Heart right ventricle (tissue), 16 donors: ENCODE measurements at places on chromosomes 2 and 18. TPM values are rescaled to one million over a fixed set of nuclear protein-coding genes. Genes with fewer than 3 reads are reported as not detected.

Gene TNFAIP6
- 1.4 TPM for total RNA-seq

Gene SEH1L
- total RNA-seq, result 18.6 TPM

Gene ANKRD30BL
- not detected for total RNA-seq

Gene GNAL
- total RNA-seq, result 2.1 TPM

Gene PSTPIP2
- total RNA-seq, result 0.62 TPM

Gene CERKL
- not detected for total RNA-seq

Gene CELF4
- 0.32 TPM for total RNA-seq

Gene CYP27C1
- 0.15 TPM for total RNA-seq

Gene NAT8
- total RNA-seq, result not detected

DNA sequence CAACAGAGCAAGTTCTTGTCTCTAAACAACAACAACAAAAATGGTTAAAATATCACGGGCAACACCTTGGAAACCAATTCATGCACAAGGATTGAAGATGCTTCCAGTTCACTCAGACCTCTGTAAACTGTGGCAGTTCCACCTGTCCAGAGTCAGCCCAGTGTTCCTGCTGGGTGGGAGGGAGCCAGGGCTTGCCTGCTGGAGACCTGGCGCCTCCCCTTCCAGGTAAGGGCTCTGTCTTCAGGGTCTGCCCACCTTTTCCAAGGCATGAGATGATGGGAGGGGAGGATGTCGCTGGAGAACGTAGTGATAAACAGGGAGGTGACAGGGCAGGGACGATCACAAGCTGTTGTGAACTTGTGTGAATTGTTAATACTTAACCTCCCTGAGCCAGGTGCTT lies 9.8 kb upstream of the GPC1 start:
- DNase-seq, result no peak

DNA sequence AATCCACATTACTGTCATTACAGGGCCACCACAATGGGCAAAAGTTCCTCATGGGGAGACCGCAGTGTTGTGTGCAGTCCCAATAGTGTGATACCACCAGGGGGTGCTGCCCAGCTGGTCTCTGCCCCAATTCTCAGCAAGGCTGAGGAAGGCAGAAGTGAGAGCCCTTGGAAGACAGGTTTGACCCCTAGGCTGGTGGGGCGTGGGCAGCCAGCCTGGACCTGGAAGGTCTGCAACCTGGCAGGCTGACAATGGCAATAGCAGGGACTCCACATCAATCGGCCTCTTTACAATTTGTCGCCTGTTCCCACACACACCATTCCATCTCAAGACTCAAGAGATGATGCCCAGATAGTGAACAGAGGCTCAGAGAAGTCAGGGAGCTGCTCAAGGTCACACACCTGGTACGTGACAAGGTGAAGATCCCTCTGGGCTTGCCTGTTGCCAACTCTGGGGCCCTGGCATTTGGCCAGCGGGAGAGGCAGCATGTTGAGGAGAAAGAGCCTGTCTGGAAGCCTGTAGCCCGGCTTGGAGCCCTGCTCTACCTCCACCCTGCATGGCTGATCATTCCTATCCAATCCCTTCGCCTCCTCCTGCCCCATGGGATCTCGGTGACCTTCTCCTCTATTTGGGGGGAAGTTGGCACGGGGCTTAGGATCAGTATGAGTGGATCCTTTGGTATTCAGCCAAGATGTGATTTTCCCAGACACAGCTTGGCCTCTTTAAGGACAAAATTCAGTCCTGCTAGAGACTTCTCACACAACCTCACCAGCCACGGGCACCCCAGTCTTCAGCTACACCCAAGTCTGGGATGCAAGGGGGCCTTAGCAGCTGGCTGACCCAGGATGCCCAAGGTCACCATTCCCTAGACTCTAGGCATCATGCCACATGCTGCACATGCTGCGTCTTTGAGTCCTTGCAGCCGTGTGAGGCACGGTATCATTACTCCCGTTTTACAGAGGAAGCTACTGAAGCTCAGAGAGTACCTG lies 2.9 kb upstream of the ATOH8 start:
- peak; percentile 74 for DNase-seq

- no peak for DNase-seq
Measured at GRCh38 chr2:231201475-231201814, 3.0 kb downstream of the ARMC9 start.

DNA sequence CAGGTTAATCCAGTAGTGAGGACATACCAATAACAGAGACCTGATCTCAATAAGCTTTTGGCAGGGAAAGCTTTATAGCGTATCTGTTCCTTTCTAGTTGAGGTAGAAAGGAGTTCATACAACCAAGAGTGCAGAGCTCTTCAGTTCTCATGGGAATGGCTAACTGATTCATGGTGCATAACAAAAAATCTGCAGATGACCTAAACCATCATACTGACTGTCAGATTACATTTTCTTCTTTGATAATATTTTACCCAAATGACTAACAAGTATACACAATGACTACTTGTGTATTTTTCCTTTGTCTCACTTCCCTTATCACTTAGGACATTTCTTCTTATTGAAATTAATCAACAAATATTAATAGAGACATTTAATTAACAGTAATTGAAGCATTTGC lies 140.0 kb upstream of the SERTAD2 start:
- no peak for DNase-seq

GRCh38 chr18:70029163-70029562 lies 81.5 kb upstream of the CD226 start:
- no peak for DNase-seq

GRCh38 chr2:105294844-105295481 lies 34.6 kb downstream of the TGFBRAP1 start:
- DNase-seq, result peak; percentile 18

DNA sequence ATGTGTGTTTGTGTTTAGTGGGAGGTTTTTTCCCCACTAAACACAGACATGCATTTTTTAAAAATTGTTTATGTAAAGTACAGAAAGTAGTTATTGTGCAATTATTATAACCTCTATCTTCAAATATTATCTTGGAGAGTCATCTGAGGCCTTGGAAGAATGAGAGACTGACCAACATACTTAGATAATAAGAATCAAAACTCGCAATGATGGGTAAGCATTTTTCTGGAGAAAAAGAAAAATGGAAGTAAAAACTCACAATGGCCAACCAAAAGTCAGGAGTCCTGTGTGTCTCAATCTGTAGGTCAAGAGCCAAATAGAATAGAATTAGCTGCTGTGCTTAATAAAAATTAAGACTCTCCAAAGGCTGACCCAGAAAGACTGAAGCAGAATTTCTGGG lies 43.0 kb downstream of the MEMO1 start:
- no peak for DNase-seq

- DNase-seq, result peak; percentile 18
Measured at GRCh38 chr18:54284981-54285785, 15.9 kb downstream of the POLI start.

DNA sequence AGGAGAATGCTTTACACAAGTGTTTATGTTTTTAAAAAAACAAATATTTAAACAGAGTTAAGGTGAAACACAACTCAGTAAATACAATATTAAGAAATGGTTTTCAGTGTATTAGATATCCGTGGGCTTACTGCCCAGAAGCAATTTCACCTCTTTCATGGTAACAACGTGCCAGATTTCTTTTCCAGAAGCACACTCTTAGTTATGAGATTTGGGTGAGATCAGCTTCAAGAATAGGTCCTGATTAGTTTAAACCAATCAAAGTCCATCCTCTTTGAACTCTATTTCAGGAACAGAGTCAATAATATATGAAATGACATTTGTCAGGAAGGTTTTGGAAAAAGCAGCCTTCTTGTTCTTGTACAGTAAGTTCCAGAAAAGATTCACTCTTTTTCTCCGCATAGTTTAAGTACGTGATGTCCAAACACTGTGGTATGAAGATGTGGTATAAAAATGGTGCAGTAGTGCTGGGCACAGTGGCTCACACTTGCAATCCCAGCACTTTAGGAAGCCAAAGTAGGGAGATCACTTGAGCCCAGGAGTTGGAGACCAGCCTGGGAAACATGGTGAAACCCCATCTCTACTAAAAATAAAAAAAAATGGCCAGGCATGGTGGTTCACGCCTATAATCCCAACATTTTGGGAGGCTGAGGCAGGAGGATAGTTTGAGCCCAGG lies 14.7 kb downstream of the USP34 start:
- DNase-seq, result no peak
